ENCODE measurements at places on chromosomes 2 and 18.

DNA sequence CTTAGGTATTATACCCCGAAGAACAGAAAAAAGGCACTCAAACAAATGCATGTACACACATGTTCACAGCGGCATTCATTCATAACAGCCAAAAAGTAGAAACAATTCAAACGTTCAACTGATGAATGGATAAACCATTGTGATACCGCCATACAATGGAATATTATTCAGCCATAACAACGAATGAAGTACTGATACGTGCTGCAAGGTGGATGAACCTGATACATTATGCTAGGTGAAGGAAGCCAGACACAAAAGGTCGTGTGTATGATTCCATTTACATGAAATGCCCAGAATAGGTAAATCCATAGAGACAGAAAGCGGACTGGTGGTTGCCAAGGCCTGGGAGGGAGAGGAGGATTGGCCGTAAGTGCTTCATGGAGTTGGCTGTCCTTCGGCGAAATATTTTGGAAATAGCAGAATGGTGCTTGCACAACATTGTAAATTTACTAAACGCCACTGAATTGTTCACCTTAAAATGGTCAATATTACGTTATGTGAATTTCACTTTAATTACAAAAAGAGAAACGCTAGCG, 750 bp upstream of the RMP24 start:
- no peak for DNase-seq

GRCh38 chr2:225233234-225233633, 166.3 kb upstream of the NYAP2 start:
- no peak for DNase-seq

DNA sequence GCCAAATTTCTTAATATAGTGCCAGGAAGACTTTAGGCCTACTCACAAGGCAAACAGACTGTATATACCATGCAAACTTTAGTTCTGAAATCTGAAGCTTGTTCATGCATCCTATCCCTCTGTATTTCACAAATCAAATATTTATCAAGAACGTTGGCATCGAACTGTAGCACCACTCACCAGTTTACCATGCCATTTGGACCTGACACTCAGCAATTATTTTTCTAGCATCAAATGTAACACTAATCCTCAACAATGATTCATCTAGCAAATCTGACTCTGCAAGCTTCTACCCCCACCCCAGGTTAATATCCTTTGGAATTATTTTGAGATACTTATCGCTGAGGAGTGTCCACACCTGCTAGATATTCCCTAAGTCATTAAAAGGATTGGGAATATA, 1506.6 kb downstream of the LRP1B start:
- no peak for DNase-seq

GRCh38 chr2:127569666-127570065, 34.2 kb downstream of the MYO7B start:
- no peak for DNase-seq

- DNase-seq: peak; percentile 48
Measured at GRCh38 chr2:55111570-55112228, 61.4 kb upstream of the RTN4 start.

DNA sequence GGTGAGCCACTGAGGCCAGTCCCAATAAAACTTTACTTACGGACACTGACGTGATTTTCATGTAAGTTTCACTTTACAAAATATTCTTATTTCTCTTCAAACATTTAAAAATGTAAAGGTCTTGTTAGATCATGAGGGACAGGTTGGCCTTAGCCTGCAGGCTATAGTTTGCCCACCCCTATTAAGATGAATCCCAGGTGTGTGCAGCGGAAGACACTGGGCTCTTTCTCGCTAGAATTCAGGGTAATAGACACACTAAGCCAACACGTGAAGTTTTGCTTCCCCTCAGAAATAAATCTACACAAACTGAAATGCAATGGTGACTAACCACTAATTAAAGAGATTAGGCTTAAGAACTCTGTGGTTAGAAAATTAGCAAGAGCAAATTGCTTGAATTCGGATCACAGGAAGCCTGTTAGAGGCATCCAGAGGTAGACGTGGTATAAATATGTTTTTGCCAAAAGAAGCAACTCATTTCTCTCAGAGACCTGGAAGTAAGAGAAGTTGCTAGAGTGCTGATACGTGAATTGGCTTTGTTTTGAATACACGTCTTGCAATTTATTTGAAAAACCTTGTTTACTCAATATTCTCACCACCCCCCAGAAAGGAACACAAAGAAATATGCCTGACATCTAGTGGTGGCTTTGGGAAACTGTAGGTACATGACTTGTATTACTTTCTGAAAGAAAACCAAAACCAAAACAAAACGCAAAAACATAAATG, 151.6 kb downstream of the DTNB start:
- peak; percentile 92 for DNase-seq

- DNase-seq: no peak
Measured at GRCh38 chr2:20540587-20541293, 93.9 kb downstream of the RHOB start.

DNA sequence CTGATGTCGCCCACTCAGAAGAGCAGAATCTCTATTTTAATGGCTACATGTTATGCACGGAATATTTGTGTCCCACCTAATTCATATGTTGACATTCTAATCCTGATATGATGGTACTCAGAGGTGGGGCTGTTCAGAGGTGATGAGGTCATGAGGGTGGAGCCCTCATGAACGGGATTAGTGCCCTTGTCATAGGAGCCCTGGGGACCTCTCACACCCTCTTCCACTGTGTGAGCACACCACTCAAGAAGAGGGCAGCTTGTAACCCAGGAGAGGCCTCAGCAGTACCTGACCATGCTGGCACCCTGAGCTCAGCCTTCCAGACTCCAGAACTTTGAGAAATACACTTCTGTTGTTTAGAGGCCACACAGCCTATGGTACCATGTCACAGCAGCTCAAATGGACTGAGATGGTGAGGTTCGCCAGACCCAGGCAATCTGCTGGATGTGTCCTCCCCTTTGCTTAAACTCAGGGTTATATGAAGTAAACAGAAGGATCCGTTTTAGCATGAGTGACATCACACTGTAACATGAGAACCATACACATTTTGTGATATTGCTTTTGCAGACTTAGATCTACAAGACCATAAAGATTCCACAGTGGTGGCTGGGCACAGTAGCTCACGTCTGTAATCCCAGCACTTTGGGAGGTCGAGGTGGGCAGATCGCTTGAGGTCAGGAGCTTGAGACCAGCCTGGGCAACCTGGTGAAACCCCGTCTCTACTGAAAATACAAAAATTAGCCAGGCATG, 48.7 kb downstream of the ATOH8 start:
- no peak for DNase-seq

DNA sequence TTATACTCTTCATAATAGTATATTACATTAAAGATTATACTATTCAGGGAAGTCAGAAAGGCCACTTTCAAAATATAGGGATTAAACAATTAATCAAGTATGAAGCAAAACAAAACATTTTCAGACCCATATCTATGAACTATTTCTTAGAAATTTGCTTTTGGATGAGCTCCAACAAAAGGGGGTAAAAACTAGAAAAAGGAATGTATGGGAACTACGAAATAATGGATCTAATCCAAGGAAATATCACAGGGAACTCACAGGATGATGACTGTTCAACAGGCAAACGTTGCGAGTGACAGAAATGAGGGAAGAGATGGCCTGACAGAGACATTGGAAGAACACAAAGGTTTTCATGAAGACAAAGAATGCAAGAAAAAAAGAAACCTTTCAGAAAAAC, 27.9 kb downstream of the G6PC2 start:
- no peak for DNase-seq

DNA sequence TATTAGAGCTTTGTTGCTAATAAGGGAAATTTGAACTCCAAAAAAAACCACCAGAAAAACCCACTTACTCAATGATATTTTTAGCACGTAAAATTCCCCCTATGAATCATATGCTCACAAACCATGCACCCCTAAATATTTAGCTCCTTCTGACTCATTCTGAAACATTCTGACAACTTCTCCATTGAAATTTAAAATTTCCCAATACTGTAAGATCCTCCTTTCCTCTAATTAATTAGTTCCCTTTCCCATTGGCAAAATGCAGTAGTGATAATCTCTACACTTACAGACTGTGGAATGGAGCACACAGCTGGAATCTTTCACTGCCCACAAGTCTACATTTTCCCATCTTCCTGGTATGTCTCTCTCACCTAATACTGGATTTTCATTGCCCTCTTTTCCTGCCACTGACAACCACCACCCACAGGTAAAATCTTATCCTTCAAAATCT, 215.8 kb upstream of the ACVR2A start:
- DNase-seq: no peak

DNA sequence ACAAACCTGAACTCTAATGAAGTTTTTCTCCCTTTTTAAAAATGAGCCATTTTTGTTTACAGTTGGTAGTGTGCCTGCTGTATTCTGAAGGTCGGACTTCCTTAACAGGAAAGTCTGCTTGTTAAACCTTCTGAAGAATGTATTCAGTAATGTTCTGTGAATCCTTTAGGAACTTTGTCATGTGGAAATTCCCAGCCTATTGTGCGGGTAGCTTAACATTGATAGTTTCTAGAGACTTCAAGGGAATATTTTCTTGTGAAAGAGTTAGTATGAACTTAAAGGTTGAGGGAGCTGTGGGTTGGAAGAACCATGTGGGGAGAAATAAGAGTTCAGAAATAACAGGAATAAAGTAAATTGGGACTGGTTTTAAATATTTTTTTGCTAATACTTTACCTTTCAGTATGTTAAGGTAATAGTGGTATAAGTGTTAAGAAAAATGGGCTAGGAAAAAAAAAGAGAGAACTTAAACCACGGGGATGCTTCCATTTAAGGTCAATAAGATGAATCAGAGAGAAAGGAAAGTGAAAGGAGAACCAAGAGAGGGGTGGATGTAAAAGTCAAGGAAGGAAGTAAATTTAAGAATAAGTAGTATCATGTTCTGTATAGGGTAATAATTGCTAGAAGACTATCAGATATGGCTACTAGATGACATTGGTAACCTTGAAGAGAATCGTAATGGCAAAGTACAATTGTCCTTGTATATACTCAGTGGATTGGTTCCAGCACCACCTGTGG, 90.5 kb downstream of the PMS1 start:
- DNase-seq: no peak

GRCh38 chr18:76453932-76454331, 41.1 kb downstream of the ZNF516 start:
- DNase-seq: no peak

- no peak for DNase-seq
Measured at GRCh38 chr2:233650981-233651380, 14.7 kb downstream of the UGT1A10 start.

DNA sequence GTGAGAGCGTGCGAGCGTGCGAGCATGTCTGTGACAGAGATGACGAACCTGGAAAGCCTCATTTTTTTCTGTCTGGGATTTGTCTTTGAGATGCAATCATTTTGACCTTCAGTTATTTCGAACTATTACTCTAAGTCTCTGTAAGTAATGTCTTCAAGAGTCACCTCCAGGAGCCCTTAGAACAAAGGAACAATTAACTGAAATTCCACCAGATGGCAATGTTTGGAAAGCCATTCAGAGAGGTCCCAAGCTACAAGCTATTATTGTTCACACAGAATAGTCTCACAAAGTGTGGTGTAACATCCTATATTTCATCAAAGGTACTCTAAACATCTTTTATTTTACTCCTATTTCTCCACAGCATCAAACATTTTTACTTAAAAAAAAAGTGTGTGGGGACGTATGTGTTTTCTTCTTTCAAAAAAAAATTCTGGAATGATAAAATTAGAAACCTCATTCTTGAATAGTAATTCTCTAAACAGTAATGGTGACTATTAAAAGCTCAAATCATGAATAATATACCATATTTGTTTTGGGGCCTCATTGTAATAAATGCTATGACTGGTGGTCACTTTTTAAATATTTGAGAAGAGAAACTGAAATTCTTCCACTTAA, 35.1 kb upstream of the MAPRE2 start:
- peak; percentile 87 for DNase-seq

GRCh38 chr2:98727369-98728087, 3.4 kb downstream of the MGAT4A start:
- DNase-seq: no peak

GRCh38 chr18:51151568-51152511, 45.6 kb downstream of the MEX3C start:
- DNase-seq: peak; percentile 55

DNA sequence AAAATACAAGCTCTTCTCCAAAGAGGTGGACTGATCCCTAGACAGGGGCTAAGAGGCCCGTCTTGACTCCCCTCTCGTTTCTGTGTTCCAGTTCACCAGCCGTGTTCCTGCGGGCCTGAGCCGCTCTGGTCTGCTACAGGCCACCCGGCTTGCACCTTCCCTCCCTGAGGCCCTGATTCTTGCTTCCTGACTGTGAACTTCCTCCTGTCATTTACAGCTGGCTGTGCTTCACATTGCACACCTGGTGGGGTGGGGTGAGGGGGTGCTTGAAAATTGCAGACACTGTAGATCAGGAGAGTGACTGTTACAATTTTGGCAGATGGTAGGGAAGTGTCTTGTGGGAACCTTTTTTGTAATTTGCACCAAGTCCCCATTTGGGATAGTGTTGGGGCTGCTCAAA, 64.4 kb downstream of the TSN start:
- no peak for DNase-seq

GRCh38 chr2:10432311-10433181, 15.6 kb downstream of the ODC1 start:
- peak; percentile 64 for DNase-seq

DNA sequence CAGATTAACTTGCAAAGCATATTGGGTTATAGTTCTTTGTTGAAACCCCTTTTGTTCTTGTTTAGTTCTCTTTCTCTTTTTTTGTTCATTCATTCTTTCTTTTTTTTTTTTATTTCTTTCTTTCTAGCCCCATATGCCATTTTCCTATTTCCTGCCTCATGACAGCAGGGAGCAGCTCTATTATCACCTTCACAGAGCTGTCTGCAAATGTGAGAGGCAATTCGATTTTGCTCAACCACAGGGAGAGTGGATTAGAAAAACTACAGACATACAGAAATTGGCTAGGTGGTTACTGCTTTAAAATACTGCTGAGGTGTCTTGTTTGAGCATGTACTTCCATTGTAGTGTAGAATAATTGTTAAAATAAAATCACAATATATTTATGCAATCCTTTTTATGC, 44.2 kb upstream of the TBR1 start:
- DNase-seq: no peak

- no peak for DNase-seq
Measured at GRCh38 chr18:49212819-49213218, 247.6 kb downstream of the DYM start.

- DNase-seq: no peak
Measured at GRCh38 chr18:63236921-63237846, 82.4 kb downstream of the BCL2 start.

DNA sequence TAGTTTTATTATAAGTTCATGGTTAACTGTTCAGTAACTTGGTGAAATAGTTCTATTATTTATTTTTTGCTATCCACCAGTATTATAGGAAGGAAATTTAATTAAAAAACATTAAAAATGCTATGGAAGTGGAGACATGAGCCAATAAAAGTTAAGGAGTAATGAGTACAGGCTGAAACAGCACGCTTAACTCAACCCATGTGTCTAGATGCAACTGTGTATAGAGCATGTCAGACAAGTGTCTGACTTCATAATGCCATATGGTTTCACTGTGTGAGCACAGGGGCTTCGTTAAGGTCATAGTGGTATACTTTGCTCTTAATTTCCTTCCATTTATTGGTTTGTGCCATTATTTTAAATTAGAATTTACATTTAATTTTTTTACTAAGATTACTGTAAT, 566.8 kb upstream of the NRP2 start:
- no peak for DNase-seq

GRCh38 chr18:31156821-31157763, 5.6 kb downstream of the DSC1 start:
- DNase-seq: no peak
